ENCODE measurements at places on chromosomes 2 and 18. TPM values are rescaled to one million over a fixed set of nuclear protein-coding genes. Genes with fewer than 3 reads are reported as not detected.
A peak's percentile ranks its signal among the peaks of the same experiment; 100 is the strongest.

- H3K4me1 ChIP-seq: peaks cover 3% of the 10 kb centered on the region
- H3K27me3 ChIP-seq: no peaks in the 10 kb centered on the region
- no peak overlapping the region for H3K27ac ChIP-seq
- DNase-seq: no peak
- H3K4me3 ChIP-seq: no peak overlapping the region
Measured at GRCh38 chr2:113060396-113060795, 1.4 kb downstream of the IL36RN start.

- no peaks in the 10 kb centered on the region for H3K36me3 ChIP-seq
- H3K4me3 ChIP-seq: no peak overlapping the region
- peaks cover 6% of the 10 kb centered on the region for H3K4me1 ChIP-seq
- DNase-seq: no peak
- H3K27me3 ChIP-seq: peaks cover 18% of the 10 kb centered on the region
Measured at GRCh38 chr2:196464311-196464710, 175.2 kb upstream of the CCDC150 start.

GRCh38 chr2:18899725-18900124 lies 310.4 kb upstream of the NT5C1B start:
- peaks cover 2% of the 10 kb centered on the region for H3K36me3 ChIP-seq
- no peak overlapping the region for H3K4me3 ChIP-seq
- no peaks in the 10 kb centered on the region for H3K27me3 ChIP-seq
- H3K27ac ChIP-seq: no peak overlapping the region
- DNase-seq: no peak

- no peaks in the 10 kb centered on the region for H3K27me3 ChIP-seq
- H3K4me3 ChIP-seq: no peak overlapping the region
- no peak for DNase-seq
- H3K27ac ChIP-seq: no peak overlapping the region
- H3K4me1 ChIP-seq: no peaks in the 10 kb centered on the region
Measured at GRCh38 chr2:216554286-216554685, 55.6 kb downstream of the RPL37A start.

The TLX2 gene
- total RNA-seq: 0.52 TPM

- no peak overlapping the region for H3K27ac ChIP-seq
Measured at GRCh38 chr18:49094979-49095632, 144.3 kb upstream of the SMAD7 start.

- H3K4me3 ChIP-seq: no peak overlapping the region
- H3K4me1 ChIP-seq: peaks cover 50% of the 10 kb centered on the region
- no peak overlapping the region for H3K27ac ChIP-seq
- peaks cover 5% of the 10 kb centered on the region for H3K36me3 ChIP-seq
Measured at GRCh38 chr2:46302005-46302695, 4.9 kb downstream of the EPAS1 start.

The DNAJC5G gene
- total RNA-seq: not detected

DNA sequence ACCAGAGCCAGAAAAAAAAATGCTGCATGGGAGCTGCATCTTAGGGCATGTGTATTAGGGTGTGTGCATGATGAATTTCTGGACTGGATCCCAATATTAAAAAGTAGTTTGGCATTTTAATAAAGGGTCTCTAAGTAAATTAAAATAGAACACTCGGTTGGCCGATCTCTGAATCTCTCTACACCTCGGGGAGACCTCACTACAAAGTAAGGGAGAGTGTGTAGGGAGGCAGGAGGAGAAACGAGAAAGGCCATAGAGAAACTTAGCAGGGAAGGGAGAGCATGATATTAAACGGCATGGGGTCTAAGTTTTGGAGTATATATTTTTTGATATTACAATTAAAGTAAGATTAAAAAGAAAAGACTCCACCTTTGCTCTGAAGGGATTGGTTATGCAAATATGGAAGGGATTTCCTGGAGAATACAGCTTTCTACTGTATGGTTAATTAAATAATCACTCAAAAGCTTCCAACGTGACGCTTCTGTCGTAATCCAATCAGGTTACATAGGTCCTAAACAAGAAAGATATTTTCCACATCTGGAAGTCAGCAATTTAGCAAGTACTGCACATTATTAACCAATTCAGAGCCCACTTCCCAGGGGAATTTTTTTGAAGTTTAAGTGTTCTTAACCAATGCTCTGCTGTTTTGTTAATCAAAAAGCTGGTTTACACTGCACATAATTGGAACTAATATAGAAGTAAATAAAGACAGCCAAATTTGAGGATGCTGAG lies 1.0 kb upstream of the ZEB2 start:
- no peak for DNase-seq
- peaks cover 2% of the 10 kb centered on the region for H3K36me3 ChIP-seq
- no peak overlapping the region for H3K27ac ChIP-seq
- peaks cover 18% of the 10 kb centered on the region for H3K4me1 ChIP-seq
- H3K27me3 ChIP-seq: peaks cover 38% of the 10 kb centered on the region
- H3K4me3 ChIP-seq: no peak overlapping the region

GRCh38 chr2:17000184-17000482 lies 334.5 kb upstream of the CYRIA start:
- no peak overlapping the region for H3K4me3 ChIP-seq
- no peak for DNase-seq
- no peaks in the 10 kb centered on the region for H3K4me1 ChIP-seq
- H3K36me3 ChIP-seq: no peaks in the 10 kb centered on the region
- H3K27ac ChIP-seq: no peak overlapping the region

DNA sequence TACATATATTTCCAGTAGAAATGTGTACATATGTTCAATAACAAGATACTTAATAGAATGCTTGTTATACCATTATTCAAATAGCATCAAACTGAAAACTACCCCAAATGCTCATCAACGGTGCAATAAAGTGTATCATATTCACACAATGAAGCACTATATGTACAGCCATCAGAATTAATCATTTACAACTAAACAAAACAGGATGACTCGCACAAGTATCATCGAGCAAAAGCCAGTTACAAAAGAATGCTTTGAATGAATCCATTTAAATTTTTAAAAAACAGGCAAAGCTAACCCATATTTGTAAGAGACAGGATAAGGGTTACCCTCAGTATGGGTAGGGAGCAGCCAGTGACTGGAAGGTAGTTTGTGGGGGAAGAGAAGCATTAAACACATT lies 132.8 kb upstream of the PDE1A start:
- DNase-seq: no peak
- H3K36me3 ChIP-seq: no peaks in the 10 kb centered on the region

DNA sequence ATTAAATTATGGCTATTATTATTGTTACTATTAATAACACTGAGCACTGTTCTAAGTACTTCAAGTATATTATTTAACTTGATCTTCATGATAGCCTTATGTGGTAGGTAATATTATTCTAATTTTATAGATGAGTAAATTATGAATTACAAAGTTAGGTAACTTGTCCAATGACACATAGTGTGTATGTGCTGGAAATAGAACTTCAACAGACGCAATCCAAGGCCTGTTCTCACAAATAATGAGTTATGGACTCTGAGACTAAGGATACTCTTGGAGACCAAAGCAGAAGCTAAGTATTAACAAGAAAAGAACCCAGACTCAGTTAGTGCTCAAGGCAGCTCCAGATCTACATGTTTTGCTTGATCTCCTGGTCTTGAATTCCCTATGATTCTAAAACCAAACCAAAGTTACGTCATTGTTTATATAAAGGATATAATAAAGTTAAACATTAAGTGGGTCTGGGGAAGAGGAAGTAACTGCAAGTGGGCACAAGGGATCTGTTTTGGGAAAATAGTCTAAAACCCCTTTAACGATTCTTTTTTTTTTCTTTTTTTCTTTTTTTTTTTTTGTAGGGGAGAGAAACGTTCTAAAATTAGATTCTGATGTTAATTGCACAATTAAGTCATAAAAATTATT lies 211.3 kb downstream of the ERBB4 start:
- H3K27me3 ChIP-seq: no peaks in the 10 kb centered on the region
- DNase-seq: no peak
- no peak overlapping the region for H3K4me3 ChIP-seq
- H3K4me1 ChIP-seq: no peaks in the 10 kb centered on the region

DNA sequence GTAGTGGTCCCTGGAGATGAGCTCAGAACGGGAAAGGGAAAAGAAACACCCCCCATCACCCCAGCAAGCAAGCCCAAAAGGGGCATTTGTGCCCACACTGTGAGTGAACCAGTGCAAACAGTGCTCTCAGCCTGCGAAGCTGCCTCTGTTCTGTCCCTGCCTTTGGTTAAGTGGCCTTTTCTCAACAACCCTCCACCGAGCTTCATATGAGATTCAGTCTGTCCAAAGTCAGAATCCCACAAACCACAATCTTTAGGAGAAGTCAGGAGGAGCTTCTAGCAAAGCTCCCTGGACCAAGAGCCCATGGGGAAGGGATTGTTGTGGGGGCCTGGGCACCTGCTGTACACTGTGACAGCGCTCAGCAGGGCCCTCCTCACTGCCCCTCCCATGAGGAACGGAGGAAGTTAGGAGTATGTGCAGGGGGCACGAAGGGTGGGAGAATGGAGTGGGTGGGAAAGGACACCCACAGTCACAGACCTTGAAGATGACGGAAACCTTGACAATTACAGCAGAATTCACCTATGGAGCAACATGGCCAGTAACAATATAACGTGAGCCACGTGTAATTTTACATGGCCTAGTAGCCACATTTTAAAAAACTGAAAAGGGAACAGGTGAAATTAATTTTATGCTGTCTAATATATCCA lies 119.5 kb downstream of the SMAD7 start:
- DNase-seq: no peak
- peaks cover 54% of the 10 kb centered on the region for H3K4me1 ChIP-seq
- H3K27ac ChIP-seq: no peak overlapping the region
- H3K36me3 ChIP-seq: no peaks in the 10 kb centered on the region
- no peak overlapping the region for H3K4me3 ChIP-seq
- no peaks in the 10 kb centered on the region for H3K27me3 ChIP-seq

GRCh38 chr18:65659912-65660311 lies 90.9 kb upstream of the CDH7 start:
- no peak for DNase-seq
- H3K4me3 ChIP-seq: no peak overlapping the region
- H3K4me1 ChIP-seq: no peaks in the 10 kb centered on the region
- H3K27me3 ChIP-seq: no peaks in the 10 kb centered on the region
- H3K27ac ChIP-seq: no peak overlapping the region

- no peak overlapping the region for H3K27ac ChIP-seq
- DNase-seq: no peak
- no peak overlapping the region for H3K4me3 ChIP-seq
- H3K36me3 ChIP-seq: no peaks in the 10 kb centered on the region
- H3K27me3 ChIP-seq: no peaks in the 10 kb centered on the region
- no peaks in the 10 kb centered on the region for H3K4me1 ChIP-seq
Measured at GRCh38 chr2:150607390-150607811, 119.9 kb upstream of the RND3 start.

DNA sequence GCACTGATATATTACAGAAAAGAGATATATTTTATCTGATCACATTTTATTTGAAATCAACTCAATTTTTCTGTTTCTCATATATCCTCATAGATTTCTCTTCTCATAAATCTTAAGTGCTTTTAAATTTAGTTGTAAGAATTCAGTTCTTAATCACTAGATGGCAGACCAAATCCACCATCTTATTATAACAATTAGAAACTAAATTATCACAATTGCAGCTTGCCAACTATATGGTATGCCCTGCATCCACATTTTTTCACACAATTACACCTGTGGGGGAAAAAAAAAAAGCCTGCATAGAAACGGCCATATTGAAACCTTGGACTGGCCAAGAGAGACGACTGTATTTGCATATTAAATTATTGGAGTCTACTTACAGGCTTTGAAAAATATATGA lies 64.4 kb downstream of the COL5A2 start:
- no peak overlapping the region for H3K27ac ChIP-seq
- DNase-seq: no peak
- no peaks in the 10 kb centered on the region for H3K27me3 ChIP-seq

- H3K27me3 ChIP-seq: no peaks in the 10 kb centered on the region
- peak overlapping the region; percentile 80 for H3K27ac ChIP-seq
- peaks cover 92% of the 10 kb centered on the region for H3K4me1 ChIP-seq
- H3K4me3 ChIP-seq: peak overlapping the region; percentile 65
- peak; percentile 74 for DNase-seq
Measured at GRCh38 chr2:233422050-233422639, 67.9 kb downstream of the DGKD start.
